Trophoblast cell (in vitro differentiated cells and primary cell): ENCODE measurements at places on chromosomes 13 and 19.

DNA sequence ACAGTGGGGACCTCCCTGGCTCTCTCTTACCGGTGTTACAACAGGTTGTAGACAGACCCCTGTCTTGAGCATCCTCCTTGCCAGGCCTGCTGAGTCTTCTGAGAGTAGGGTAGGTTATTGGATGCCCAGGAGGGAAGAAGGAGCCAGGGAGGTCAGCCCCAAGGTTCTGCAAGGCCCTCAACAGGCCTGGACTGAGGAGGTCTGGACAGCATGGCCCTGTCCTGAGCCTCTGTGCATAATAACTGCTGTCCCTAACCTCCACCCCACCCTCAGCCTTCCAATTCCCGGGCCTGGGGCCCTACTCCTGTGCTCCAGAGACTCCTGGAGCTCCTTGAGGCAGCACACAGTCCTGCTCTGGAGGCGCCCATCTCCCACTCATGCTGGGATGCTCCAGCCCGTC lies 336 bp downstream of the CD22 start:
- no peaks in the 10 kb centered on the region for H3K4me1 ChIP-seq
- H3K27me3 ChIP-seq, result no peaks in the 10 kb centered on the region
- no peaks in the 10 kb centered on the region for H3K36me3 ChIP-seq
- DNase-seq, result no peak
- H3K27ac ChIP-seq, result no peak overlapping the region

GRCh38 chr13:99606324-99607066 lies 105.2 kb downstream of the TM9SF2 start:
- no peaks in the 10 kb centered on the region for H3K36me3 ChIP-seq
- peaks cover 3% of the 10 kb centered on the region for H3K4me1 ChIP-seq
- peak; percentile 68 for DNase-seq
- peak within 1 kb of the TSS; percentile 80 for H3K4me3 ChIP-seq

- peak overlapping the region; percentile 99 for H3K27ac ChIP-seq
- no peaks in the 10 kb centered on the region for H3K27me3 ChIP-seq
- peaks cover 5% of the 10 kb centered on the region for H3K36me3 ChIP-seq
- peak overlapping the region; percentile 82 for H3K4me3 ChIP-seq
- peak; percentile 75 for DNase-seq
Observed at GRCh38 chr19:33795370-33796163, 1.1 kb upstream of the KCTD15 start.

DNA sequence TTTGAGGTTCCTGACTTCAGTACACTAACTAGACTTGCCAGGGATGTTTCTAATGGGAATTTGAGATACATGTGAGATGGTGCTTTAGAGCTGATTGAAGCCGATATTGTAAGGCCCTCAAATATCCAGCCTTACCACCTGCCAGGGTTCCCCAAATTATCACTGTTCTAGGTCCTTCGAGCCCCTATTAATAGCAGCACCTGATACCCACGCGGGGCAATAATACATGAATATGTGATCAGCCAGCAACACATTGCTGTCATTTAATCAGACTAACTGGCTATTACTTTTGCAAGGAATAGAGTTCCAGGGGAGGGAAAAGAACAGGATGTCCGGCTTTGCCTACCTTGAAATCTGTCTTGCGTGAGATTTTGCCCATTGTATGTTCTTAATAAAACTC lies 5.1 kb downstream of the RGCC start:
- peaks cover 2% of the 10 kb centered on the region for H3K4me1 ChIP-seq
- no peak overlapping the region for H3K4me3 ChIP-seq
- H3K27ac ChIP-seq, result no peak overlapping the region
- H3K36me3 ChIP-seq, result peaks cover 19% of the 10 kb centered on the region

DNA sequence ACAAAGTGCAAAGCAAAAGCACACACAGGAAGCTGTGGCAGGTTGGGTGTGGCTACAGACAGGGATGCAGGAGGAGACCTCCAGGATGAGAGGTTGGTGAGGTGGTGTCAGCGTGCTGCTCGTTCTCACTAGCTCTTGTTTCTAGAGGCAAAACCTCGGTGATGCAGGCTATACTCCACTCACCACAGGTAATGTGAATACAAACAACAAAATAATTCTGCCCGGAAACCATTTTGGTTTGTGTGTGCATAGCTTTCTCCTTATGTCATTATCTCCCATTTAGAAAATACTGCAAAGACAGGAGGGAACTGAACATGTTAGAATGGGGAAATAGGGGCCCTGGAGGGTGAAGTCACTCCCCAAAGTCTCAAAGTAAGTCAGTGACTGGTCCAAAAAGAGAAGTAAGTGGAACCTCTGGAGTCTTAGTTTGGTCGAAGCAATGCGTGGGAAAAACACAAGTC lies 9.4 kb downstream of the LCP1 start:
- no peaks in the 10 kb centered on the region for H3K27me3 ChIP-seq
- DNase-seq, result peak; percentile 72
- H3K36me3 ChIP-seq, result peaks cover 12% of the 10 kb centered on the region
- no peak overlapping the region for H3K27ac ChIP-seq
- peaks cover 14% of the 10 kb centered on the region for H3K4me1 ChIP-seq
- H3K4me3 ChIP-seq, result no peak overlapping the region

DNA sequence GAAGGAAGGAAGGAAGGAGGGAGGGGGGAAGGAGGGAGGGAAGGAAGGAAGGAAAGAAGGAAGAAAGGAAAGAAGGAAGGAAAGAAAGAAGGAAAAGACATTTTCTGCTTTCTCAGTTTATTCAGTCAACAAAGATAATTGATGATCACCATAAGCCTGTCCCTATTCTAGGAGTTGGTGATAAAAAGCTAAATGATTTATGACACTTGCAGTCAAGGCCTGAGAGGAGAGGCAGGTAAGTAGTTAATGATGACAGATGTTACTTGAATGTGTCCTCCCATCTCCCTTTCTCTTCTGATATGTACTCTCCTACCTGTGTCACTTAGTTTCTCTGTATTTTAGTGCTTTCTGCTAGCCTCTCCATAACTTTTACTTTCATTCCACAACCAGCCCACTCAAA lies 141.3 kb downstream of the SLITRK6 start:
- peaks cover 5% of the 10 kb centered on the region for H3K4me1 ChIP-seq
- H3K27me3 ChIP-seq, result no peaks in the 10 kb centered on the region
- no peak overlapping the region for H3K27ac ChIP-seq
- no peak overlapping the region for H3K4me3 ChIP-seq
- no peaks in the 10 kb centered on the region for H3K36me3 ChIP-seq
